ENCODE measurements at places on chromosomes 2 and 18. TPM values are rescaled to one million over a fixed set of nuclear protein-coding genes. Genes with fewer than 3 reads are reported as not detected.

GRCh38 chr2:53131416-53131815, 636.2 kb upstream of the CHAC2 start:
- DNase-seq = no peak

GRCh38 chr2:117989854-117990438, 23.9 kb downstream of the CCDC93 start:
- DNase-seq = no peak

- DNase-seq = no peak
These were observed 20.3 kb upstream of the CYP1B1 start for GRCh38 chr2:38095996-38096861.

Gene KCNIP3
- total RNA-seq = 0.35 TPM

GRCh38 chr2:67896476-67896875, 166.3 kb downstream of the C1D start:
- DNase-seq = no peak

Measured in pulmonary artery endothelial cell (primary cell).